Epithelial cell of alveolus of lung (primary cell): ENCODE measurements at places on chromosomes 16 and 17. TPM values are rescaled to one million over a fixed set of nuclear protein-coding genes. Genes with fewer than 3 reads are reported as not detected.

DYNLL2 gene
- 8.7 and 10.9 TPM in 2 replicates for total RNA-seq

CCDC40 gene
- 0.91 and 2.8 TPM in 2 replicates for total RNA-seq

GINS2 gene
- total RNA-seq = 3.8 and 12.4 TPM in 2 replicates

CD300H gene
- not detected in 2 replicates for total RNA-seq

GLIS2 gene
- 5.7 and 8.8 TPM in 2 replicates for total RNA-seq

ZNF48 gene
- total RNA-seq = 9.6 and 10.1 TPM in 2 replicates

ZNF624 gene
- 4.8 and 6.6 TPM in 2 replicates for total RNA-seq

CDYL2 gene
- 6.5 and 8.4 TPM in 2 replicates for total RNA-seq

ADAD2 gene
- not detected in 2 replicates for total RNA-seq

UTS2R gene
- 0.13 and 0.88 TPM in 2 replicates for total RNA-seq

ZNF785 gene
- 2.2 and 9.3 TPM in 2 replicates for total RNA-seq

KCNH6 gene
- not detected in 2 replicates for total RNA-seq

MPP2 gene
- 3.9 and 5.7 TPM in 2 replicates for total RNA-seq

KRTAP1-5 gene
- total RNA-seq = 10.1 TPM in 1 of 2 replicates, not detected in the other

ITGAX gene
- not detected in 2 replicates for total RNA-seq

KIFC3 gene
- total RNA-seq = 23.8 and 54.2 TPM in 2 replicates

RAMP2 gene
- total RNA-seq = 0.78 TPM in 1 of 2 replicates, not detected in the other

RASL10B gene
- total RNA-seq = 4.0 and 11.3 TPM in 2 replicates

ITGAD gene
- not detected in 2 replicates for total RNA-seq

KRT23 gene
- total RNA-seq = under 0.01 TPM in 1 of 2 replicates, not detected in the other

RPL19 gene
- total RNA-seq = 2,411 and 3,638 TPM in 2 replicates

NHERF2 gene
- 56.8 and 85.8 TPM in 2 replicates for total RNA-seq

FOXN1 gene
- not detected in 2 replicates for total RNA-seq

HSF4 gene
- total RNA-seq = 0.13 and 3.5 TPM in 2 replicates

EVPLL gene
- 0.08 TPM in 1 of 2 replicates, not detected in the other for total RNA-seq

RHBDL1 gene
- total RNA-seq = 0.78 and 2.1 TPM in 2 replicates

CNTNAP1 gene
- total RNA-seq = 18.4 and 37.0 TPM in 2 replicates

CCL23 gene
- not detected in 2 replicates for total RNA-seq

OR2C1 gene
- total RNA-seq = not detected in 2 replicates

DNAI2 gene
- total RNA-seq = not detected in 2 replicates

ARHGDIG gene
- 0.39 and 0.72 TPM in 2 replicates for total RNA-seq

FBXL16 gene
- 0.08 and 0.91 TPM in 2 replicates for total RNA-seq

ASB16 gene
- total RNA-seq = not detected in 2 replicates

NT5M gene
- total RNA-seq = 1.3 and 1.9 TPM in 2 replicates

TOP3A gene
- total RNA-seq = 19.7 and 22.4 TPM in 2 replicates

ALOX12B gene
- not detected in 2 replicates for total RNA-seq

PPP1R27 gene
- not detected in 2 replicates for total RNA-seq

PABPN1L gene
- not detected in 2 replicates for total RNA-seq
